ENCODE measurements at places on chromosomes 7 and 10.

GRCh38 chr7:117319181-117319580, 3.7 kb downstream of the WNT2 start:
- DNase-seq: no peak

DNA sequence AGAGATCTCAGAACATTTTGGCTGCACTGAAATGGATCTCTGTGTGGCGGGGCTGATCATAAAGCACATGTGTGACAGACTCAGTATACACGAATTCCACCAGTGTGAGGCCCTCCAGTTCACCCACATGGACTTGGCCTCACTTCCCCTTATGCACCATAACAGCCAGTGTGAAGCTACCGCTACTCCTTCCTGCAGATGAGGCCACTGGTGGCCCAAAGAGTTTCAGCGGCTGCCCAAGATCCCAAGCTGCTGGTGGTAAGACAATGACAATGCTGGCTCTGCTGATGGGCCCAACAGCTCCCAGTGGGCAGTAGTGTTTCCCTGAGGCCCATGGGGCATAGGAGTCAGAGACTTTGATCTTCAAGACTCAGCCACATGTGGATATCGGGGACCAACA, 21.0 kb upstream of the C10orf71 start:
- DNase-seq: no peak

DNA sequence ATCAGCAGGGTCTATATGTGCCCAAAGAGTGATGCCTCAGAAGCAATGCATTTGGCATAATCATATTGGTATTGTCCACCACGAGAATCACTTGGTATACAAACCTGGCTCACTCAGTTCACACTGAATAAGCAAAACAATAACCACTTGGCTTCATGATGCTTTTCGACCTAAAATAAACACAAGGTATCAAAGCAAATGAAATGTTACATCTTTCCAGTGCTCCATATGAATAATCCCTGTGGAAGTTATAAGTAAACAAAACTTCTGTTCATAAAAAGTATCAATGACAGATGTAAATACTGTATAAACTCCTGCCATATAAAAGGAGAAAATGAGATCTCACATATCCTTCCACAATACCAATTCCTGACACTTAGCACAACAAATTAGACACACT, 29.8 kb upstream of the EBLN1 start:
- DNase-seq: no peak

- no peak for DNase-seq
Observed at GRCh38 chr7:23018750-23019149, 4.8 kb upstream of the HYCC1 start.

DNA sequence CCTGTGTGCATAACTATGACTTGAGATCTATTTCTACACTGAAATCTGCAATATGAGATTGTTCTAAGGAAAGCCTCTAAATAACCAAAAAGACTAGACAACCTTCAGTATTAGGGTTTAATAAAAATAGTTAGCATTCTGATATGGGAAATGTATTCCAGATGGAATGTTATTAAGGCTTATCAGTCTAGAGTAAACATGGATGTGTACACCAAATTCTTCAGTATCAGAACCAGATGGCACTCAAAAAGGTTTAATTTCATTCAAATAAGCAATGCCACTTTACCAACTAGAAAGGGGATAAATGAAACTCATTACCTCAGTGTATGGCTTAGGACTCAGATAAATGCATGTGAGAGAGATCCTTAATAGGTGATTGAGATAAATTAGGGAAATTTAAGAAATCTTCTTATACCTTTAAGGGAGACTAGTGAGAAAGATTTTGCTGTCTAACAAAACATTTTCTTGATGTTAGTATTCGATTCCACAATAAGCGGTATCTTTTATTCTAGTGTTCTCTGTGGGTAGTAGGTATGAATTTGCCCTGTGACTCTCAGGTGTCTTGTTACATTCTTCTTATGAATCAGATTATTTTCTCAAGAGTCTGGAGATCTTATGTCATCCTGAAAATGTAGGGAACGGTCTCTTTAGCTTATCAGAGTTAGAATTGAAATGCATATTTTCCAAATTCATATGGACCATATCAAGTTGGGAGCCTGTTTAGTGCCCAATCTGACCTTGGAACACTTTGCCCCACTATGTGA, 159.2 kb downstream of the PRKG1 start:
- DNase-seq: no peak

Data from stimulated activated CD4-positive, alpha-beta T cell treated with anti-CD3 and anti-CD28 coated beads, Interleukin-15, amount 100 ng/mL, for 48 hours (primary cell).